ENCODE measurements at places on chromosomes 5 and 9.

GRCh38 chr9:68950689-68951088 lies 63.2 kb downstream of the PRKACG start:
- DNase-seq, result no peak

DNA sequence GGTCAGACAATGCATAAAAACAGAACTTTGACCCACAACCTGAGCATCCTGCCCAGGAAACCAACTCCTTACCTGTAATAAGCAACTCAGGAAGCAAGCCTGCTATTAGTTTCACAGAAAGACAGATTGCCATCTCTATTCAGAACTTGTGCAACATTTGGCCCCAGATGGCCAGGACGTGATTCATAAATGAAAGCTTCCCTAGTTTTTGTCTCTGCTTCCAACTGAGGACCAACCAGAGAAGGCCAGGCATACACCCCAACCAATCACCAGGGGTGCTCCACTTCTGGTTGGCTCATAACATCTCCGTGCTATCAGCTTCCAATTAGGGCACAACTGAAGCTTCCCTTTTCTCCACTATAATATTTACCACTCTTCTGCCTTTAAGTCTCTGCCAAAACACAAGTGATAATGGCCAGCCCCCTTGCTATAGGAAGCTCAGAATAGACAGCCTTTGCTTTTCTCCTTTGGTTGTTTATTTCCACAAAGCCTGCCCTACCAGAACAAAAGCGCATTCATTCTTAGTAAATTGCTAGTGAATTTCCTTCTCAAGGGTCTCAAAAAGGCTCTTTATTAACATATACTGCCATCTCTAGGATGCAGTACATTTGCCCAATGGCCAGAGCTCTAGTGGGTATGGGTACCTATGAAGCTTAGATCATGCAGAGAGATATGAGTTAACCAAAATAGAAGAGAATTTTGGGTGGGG lies 289.7 kb upstream of the DAP start:
- no peak for DNase-seq

DNA sequence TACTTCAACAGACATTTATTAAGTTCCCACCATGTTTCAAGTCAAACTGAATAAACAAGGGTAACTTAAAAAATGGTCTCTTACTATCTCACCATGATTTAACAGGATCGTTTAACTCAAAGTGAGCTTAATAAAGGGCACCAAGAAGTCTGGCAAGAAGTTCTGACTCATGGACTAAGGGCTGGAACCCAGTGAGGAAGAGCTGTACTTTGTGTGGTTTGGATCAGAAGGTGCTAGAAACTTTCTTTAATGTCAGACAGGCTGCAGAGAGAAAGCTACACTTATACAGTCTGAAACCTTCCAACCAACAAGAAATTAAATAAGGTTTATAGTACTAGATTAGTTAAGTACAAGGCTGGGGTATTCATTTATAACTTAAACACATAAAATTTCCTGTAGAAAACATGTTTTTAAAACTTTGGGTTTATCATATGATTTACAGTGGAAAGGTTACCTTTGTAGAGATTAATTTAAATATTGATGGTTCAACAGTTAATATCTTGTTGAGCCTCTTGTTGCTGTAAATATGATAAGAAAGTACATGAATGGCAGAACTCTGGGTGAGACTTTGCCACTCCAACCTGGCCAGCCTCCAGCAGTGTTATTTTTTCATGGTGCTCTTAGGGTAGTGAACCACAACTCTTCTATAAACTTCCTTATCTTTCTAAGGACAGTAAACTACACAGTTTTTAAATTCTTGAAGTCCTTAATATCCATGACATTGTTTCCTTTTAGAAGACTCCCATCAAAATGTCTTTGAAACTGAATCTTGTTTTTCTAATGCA lies 162.8 kb downstream of the MAN2A1 start:
- no peak for DNase-seq

DNA sequence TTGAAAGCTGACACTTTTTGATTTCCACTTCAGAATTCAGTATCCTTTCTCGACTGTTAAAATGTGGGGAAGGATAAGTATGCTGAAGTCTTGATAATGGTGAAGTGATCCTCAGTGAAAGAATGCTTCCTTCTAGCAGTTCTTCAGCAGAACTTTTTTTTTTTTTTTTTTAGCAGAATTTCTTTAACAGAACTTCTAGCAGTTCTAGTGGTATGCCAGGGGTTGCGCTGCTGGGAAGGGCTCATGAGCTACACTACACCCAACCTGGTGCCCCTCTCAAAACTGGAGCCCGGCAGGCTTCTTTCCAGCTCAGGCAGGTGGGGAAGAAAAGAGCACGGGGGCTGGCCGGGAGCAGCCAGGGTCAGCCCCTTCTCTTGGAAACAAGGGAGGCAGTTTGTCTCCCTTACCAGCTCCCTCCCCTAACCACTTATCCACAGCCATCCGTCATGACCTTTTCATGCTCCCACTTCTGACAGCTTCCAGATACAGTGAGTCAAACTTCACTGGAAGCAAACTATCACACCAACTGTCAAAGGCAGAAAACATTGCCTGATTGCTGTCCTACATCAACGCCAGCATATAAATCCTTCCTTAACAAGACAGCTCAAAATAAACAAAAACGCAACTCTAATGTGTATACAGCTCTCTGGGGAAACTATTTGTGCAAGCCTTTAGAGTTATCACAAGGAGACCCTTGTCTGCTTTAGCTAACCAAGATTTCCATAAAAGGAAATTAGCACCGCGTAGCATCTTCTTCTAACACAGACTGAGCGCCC lies 211.5 kb downstream of the GAPVD1 start:
- DNase-seq, result no peak

DNA sequence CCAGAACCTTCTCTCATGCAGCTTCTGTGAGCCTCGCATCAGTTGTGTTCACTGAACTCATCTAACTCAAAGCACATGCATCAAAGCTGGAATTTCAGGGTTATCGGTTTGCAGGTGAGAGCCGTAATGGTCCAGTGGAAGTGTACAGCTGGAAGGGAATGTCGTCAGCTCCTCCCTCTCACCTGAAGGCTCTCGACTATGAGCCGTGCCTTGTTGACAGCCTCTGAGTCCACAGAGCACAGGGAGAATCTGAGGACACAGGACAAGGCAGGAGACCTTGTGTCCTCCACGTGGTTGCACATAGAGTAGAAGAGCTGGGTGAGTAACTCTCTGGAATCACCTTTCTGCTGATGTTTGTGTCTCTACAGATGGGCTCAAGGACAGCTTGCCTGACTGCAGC lies 38.8 kb downstream of the PROP1 start:
- no peak for DNase-seq

DNA sequence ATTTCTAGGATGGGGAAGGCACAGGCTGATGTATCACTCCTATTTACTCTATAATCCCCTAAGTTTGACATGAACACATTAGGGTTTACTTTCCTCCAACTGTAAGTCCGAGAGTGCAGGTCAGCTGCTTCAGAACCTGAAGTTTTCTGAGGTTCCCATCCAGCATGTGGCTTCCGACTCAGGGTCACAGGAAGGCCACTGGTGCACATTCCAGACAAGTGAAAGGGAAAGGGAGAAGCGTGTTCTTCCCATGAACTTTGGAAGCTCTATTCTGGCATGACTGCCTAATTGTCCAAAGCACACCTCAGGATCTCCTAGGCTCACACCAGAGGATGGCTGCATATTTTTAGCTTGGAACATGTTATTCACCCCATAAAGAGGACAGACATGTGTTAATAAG lies 602.6 kb downstream of the SEMA5A start:
- no peak for DNase-seq

DNA sequence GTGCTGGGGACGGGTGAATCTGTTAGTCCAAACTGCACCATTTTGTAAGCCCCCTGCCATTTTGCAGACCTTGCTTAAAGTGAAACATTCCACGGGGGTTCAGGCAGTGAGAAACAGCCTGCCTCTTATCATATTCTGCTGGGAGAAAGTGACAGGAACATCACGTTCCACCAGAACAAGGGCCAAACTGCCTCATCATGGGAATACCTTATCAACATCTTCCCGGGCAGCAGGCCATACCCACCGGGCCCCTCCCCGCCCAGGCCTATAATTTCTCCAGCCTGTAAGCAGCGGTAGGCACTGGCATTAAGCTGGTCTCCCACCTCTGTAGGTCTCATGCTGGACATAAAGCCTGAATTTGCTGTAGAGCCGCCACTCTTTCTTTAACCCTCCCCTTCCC lies 1.5 kb upstream of the CFAP77 start:
- no peak for DNase-seq

DNA sequence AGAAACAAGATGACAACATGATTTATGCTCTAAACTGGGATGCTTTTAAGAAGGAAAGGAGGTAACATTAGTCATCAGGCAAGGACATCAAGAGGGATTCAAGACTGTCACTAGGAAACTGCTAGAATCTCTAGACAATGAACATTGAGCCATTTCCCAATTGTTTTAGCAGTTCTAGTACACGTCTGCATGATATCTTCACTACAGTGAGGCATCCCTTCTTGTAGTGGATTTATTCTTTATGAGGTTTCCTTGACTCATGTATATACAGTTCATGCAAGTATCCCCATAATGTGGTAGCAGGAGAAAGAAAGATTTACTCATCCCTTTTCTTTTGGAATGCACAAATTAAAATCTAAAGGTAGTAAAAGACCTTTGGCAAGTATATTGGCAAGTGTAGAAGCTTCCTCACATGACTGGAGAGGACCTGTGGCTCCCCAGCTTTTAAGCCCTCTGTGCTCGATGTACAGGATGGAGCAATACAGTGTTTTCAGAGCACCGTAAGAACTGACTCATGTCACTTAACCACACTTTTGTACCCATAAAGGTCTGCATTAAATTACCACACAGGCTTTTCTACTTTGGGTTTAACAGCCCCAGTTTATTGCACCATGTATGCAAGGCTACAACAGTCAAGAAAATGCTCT lies 335.9 kb downstream of the SEMA5A start:
- no peak for DNase-seq

GRCh38 chr5:65468633-65469032 lies 13.1 kb downstream of the ADAMTS6 start:
- DNase-seq, result no peak

DNA sequence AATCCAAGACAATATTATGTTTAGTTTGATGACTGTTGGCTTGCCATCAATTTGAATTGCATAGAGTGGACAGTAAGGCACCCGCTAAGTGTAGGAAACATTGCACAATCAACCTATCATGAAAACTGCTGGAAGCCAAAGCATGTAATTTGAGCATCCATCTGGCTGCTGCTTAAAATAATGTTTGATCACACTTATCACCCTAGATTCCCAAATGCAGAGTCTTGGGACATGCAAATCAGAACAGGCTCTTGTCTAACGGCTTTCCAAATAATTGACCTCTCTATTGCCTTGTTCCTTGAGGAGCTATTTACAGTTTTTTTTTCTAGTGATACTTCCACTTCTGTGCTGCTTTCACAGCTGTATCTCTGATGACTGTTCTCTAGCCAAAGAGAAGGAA lies 342.1 kb downstream of the PRR16 start:
- DNase-seq, result no peak

DNA sequence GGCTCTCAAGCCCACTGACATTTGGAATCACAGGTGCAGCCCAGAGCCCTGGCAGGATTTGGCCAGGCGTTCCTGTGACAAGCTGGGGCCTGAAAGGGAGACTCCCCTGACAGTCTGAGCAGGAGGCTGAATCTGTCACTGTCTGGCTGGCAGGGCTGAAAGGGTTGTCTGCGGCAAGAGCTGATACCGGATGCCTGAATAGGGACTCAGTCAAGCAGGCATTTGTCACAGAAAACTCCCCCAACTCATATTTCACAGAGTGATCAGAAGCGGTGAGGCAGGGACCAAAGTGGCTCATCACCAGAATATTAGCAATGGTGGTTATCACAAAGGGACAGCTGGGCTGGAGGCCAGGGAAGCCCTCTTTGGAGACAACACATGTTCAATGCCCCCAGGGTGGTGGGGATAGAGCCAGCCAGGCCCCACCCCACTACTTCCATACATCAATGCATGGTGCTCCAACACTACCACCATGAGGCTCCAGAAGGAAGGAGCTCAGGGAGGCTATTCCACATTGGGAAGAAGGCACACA lies 295.5 kb downstream of the DTWD2 start:
- DNase-seq, result no peak

DNA sequence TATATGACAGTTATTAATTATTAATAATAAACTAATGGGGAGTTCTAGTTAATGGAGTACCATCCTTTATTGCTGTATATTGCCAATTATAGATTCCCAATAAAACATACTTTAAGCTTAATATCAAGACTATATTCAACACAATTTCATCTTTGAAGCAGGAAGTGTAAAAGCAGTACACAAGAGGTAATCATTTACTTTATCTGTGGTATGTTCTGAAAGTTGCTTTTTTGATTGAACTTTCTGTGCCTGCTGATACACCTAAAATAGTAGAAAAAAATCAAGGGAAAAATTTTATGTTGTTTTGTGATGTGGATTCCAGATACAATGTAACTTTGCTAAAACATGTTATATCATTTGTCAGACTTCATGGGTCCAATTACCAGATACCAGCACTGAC lies 58.0 kb downstream of the ACO1 start:
- DNase-seq, result no peak

- DNase-seq, result no peak
Measured at GRCh38 chr9:3608011-3608410, 82.2 kb upstream of the RFX3 start.

DNA sequence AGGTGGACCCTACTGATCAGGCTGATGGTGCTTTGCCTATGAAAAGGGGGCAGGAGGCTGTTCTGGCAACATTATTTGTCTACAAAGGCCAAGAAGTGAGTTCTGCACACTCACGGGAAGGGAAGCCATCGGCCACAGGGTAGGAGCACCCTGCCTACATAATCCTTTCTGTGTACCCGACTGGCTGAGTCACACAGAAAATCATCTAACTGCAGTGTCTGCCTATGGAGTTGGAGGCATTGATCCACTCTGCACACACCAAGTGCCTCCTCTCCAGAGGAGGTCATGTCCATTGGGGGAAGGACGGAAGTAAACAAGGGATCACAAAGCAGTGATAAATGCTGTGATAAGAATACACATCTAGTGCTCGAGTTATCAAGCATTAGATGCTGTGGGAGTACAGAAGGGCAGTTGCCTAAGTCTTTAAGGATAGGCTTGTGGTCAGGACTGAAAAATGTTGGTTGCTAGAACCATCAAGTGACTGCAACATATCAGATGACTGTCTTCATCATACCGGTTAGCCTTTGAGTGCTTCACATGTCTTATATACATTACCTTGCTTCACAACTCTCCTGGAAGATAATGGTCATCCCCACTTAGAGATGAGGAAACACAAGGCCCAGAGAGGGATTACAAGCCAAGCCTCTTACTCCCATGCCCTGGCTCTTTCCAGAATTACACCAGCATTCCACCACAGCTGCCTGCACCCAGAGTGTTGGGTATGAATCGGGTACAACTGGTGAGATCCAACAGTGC lies 1.3 kb upstream of the SLC2A8 start:
- DNase-seq, result no peak

DNA sequence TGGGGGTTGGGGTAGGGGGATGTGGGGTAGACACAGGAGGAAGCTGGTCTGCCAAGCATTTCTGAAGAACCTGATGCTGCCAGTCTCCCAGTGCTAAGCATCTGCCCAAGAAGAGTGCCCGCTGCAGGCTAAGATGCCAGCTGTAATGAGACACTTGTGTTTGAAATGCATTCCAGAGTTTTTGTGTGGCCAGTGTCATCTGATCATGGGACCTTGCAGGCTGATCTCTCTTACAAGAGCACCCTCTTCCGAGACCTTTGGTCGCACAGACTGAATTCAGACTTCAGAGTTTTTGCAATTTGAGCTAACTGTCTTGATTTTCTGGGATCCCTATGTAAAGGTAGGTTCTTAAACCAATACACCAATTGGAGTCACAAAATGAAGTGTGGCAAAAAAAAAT lies 58.1 kb downstream of the DENND1A start:
- DNase-seq, result no peak
